Stimulated activated CD4-positive, alpha-beta T cell treated with anti-CD3 and anti-CD28 coated beads, TNF-alpha, amount 100 ng/mL, for 4 hours (primary cell): ENCODE measurements at places on chromosomes 1 and 21.

GRCh38 chr1:176118985-176119384 lies 88.1 kb downstream of the COP1 start:
- no peak for DNase-seq

DNA sequence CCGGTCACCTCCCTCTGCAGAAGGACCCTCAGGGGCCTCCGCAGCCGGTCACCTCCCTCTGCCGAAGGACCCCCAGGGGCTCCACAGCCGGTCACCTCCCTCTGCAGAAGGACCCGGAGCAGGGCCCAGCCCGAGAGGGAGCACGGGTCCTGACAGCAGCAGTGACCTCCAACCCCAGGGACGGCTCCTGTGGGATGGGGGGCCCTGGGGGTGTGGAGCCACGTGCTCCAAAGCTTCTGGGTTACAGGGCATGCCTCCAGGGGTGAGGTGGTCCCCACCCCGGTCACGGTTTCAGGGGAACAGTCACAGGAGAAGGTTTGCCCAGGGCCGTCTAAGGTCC lies 40.3 kb downstream of the SLC19A1 start:
- DNase-seq, result no peak

GRCh38 chr1:228977307-228977706 lies 242.0 kb downstream of the RHOU start:
- DNase-seq, result no peak

DNA sequence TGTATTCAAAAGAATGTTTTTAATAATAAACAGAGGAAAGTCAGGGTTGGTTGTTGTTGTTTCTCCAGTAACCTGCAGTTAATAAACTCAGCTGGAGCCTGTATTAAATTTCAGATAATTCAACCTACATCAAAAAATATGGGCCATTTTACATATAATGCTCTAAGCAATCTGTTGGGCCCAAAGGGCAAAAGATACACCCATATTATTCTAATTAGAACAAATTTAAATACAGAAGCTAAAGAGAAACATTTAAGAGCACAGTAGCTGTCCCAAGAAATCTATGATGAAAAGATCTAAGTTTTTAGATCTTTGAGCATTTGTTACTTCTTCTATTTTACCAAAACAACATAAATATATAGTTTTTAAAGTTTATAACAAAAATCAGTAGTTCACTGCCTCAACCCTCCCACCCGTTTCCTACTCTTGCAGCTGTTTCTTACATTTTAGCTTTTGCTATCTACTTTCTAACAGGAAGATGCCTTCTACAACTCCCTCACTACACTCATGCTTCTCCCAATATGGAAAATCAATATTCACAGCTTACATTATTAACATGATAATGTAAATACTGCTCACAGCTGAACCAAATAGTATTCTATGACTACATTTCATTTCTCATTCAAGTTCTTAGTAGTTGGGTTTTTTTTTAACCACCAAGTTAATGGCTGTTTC lies 94.9 kb upstream of the LBR start:
- DNase-seq, result no peak

- no peak for DNase-seq
These were observed 113.3 kb downstream of the KIAA0319L start for GRCh38 chr1:35443768-35444518.
